ENCODE measurements at places on chromosomes 1 and 21.

GRCh38 chr1:2481885-2482284, 5.8 kb downstream of the PLCH2 start:
- no peak for DNase-seq

- DNase-seq: no peak
These were observed 12.2 kb downstream of the ENO1 start for GRCh38 chr1:8866173-8866791.

DNA sequence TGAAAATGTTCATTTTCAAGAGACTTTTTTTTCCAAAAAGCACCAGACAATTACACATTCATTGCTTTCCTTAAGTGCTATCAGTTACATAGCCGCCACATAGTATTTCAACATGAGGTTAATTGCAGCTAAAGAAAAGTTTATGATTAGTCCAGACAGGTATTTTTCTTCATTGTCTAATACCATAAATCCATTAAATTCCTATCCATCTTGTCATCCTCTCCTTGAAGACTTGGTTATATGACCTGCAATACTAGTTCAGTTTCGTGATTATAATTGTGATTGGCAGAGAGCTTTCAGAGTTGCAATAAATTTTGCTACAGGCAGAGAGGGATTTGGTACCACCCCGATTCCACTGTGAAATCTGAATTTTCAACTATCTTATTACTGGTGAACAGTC, 437.7 kb downstream of the GPATCH2 start:
- no peak for DNase-seq

- DNase-seq: no peak
These were observed 6.0 kb downstream of the COL24A1 start for GRCh38 chr1:86150553-86151055.

DNA sequence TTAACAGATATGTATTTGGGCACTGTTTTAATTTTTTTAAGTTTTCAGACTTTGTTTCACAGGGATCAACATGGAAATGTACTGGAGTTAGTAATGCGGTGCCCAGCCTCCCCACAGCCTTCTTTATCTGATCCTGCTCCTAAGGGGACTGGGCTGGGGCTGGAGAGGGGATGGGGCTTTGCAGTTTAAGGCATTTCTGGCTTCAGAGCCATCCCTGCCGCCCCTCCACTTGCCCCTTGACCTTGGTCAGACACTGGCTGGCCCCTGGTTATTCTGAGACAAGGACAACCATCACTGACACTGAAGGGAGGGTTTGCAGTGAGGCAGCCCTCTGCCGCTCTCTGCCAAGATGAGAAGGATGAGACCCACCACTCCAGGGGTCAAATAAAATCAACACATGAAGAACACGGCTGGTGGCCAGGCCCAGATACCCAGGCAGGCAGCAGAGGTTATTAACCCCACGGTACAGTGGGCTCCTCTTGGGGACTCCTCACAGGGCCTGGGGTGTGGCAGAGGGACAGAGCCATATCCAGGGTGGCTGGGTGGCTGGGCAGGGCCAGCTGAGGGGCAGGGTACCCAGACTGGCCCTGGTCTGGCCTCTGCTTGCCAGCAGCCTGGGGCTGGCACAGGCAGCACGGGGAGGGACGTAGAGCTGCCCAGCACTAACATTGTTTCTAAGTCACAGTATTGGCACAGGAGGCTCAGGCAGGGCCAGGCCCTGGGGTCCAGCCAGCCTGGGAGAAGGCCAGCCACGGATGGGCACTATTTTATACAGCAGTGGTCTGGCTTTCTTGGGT, 7.2 kb upstream of the UBE2U start:
- no peak for DNase-seq

DNA sequence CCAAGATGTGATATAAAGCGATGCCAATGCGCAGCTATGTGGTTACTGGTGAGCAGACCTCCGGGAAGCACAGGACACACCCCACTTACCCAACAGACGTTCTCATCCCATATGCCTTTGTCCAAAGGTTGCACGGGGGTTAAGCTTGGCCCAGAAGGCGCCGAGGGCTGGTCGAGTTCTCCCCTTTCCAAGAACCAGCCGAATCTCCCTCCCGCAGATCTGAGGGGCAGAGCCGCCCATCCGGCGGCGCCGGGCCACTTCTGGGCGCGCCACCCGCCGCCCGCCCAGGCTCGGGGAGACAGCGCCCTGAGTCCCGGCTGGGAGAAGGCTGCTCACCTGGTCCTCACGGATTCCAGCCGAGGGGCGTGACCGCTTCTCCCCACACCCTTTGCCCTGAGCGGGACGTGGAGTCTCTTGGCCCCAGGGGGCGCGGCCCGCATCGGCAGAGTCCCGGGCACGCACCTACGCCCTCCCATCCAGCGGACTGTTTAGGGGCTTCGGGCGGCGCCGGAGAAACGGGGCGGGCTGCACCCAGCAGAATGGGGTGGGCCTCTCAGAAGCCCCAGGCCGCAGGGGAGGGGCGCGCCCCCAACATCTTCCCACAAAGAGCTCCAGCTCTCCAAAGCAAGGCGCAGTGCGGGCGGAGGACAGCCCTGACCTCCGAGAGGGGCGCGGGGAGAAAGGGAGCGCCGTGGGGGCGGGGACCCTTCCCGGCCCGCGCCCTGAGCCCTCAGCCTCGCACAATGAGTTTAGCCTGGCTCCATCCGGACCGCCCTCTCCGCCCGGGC, 615 bp downstream of the GPR161 start:
- no peak for DNase-seq

GRCh38 chr1:24142546-24143534, at the start of gene IL22RA1:
Gene IL22RA1 (minus strand): TSS chr1:24143140. CDS start chr1:24143082, 58 bp downstream.
- no peak for DNase-seq

DNA sequence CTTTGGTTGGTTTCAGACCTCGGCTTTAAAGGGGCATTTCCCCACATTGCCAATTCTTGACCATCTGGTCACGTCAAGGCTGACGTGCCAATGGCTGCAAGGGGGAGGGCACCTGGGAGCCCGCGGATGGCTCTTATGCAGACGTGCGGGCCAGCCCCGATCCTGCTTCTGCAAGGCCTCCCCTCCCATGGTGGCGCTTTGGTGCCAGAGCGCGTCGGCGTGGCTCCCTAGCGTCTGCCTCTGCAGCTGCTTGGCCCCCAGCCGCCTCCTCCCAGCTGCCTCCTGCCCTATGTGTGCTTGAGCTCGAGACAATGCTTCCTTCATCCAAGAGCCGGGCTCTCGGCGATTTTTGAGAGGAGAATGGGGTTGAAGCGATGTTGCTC, 29.1 kb downstream of the SKI start:
- no peak for DNase-seq

DNA sequence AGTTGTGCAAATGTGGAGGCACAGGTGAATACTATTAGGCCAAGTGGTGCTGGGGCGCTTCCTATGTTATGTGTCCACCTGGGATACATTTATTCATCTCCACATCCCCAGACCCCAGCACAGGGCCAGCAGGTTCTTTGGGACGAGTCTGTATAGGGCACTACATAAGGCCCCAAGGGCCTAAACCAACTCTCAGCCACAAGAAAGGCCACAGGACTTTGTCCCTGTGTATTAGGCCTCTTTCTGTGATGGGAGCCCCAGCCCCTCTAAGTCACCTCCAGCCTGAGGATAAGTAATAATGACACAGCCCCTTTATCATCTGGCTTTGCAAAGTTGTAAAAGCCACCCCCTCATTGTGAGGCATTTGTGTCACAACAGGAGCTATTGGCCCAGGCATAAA, 79.2 kb upstream of the CD1D start:
- no peak for DNase-seq

GRCh38 chr1:235951661-235952060, 85.0 kb upstream of the LYST start:
- DNase-seq: no peak

DNA sequence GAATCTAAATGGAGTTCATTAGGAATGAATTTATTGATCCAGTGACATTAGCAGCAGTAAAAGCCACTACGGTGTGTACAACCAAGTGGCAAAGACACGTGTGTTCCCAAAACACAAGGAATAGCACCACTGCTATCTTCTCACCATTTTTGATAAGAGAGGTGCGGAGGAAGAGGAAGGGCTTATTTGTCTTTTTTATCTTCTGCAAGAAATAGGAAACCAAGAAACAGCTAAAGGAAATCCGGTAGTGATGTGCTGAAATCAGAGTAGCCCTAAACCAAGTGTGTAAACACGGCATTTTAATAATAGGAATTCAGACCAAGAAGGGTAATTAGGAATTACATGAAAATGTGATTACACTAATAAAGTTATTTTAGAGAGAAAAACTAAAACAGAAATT, 9.1 kb upstream of the SCYL3 start:
- DNase-seq: no peak

GRCh38 chr1:244180256-244180655, 129.2 kb downstream of the ZBTB18 start:
- DNase-seq: no peak

DNA sequence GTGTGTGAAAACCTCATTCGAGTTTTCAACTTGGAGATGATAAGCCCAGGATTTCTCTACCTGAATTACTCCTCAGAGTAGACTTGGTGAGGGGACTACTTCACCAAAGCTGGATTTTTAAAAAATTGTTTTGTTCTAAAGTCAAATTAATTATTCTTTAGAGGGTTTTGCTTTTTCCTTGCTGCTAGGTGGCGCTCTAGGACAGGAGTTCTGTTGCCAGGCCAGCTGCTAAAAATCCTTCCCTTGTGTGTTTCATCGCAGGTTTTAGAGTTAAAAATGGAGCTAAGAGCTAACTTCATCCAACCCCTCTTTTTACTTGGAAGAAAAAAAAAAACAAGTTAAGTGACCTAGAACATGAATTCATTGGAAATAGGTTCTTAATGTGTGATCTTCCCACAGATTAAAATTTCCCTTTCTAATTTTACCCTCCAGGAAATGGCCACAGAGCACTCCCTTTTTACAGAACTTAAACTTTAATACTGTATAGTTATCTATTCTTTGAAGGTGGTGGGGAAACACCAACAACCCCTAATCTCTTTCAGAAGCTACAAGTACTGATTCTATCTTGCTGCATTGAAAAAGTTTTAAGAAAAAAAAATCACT, 36.7 kb upstream of the FAM163A start:
- DNase-seq: peak; percentile 39

DNA sequence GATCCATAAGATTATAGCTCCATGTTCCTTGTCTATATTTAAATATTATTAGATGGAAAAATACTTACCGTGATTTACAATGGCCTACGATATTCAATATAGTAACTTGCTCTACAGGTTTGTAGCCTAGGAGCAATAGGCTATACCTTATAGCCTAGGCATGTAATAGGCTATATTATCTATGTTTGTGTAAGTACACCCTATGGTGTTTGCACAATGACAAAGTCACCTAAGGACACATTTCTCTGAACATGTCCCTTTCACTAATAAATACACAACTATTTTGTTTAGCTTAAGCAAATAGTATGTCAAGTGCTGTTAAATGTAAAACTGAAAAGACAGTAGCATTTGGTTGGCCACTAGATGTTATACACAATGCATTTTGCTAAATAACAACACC, 248.9 kb upstream of the ADGRL4 start:
- no peak for DNase-seq

- no peak for DNase-seq
These were observed 36.9 kb upstream of the BACH1 start for GRCh38 chr21:29261555-29262540.

DNA sequence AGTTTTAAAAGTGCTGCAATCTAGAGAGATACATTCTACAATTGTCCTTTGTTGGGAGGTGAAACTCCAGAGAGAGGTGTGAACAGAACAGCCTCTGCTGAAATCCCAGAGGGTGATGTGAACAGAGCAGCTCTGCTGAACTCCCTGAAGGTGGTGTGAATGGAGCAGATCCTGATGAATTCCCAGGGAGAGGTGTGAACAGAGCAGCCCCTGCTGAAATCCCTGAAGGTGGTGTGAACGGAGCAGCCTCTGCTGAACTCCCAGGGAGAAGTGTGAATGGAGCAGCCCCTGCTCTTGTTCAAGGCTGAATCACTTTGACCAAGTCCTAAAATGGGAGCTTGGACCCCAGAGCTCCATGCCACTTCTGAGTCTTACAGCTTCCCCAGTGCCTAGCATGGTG, 94.7 kb downstream of the LACTBL1 start:
- DNase-seq: no peak

DNA sequence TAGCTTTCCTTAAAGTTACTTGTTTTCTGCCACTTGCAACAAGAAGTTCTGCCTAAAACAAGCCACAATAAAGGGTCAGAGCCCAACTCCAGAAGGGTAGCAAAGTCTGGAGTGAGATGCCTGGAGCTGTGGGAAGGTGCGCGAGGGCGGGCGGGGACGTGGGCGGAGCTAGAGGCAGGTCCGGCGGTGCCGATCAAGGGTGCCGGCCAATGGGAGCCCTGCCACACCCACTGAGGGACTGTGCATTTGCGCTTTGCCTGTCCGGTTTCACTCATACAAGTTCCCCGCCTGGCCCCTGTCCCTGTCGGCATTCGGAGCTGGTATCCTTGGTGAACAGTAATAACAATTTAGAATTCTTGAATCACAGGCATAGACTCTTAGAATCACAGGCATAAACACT, 732.4 kb downstream of the MATN1 start:
- no peak for DNase-seq

DNA sequence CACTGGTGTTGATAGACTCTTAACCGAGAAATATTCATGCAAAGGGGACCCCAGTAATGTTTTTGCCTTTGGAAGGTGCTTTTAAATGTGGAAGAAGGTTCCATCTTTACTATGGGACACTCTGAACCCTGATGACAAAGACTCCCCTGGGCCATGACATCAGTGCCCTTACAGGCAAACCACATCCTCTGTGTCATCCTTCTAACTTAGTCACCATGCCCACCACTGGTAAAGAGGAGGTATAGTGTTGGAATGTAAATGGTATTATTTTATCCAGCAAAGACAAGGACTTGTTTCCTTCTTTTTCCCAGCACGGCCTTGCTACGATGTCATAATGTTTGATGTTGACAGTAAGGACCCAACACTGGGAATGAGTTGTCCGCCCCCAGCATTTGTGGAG, 12.6 kb downstream of the METTL13 start:
- no peak for DNase-seq

DNA sequence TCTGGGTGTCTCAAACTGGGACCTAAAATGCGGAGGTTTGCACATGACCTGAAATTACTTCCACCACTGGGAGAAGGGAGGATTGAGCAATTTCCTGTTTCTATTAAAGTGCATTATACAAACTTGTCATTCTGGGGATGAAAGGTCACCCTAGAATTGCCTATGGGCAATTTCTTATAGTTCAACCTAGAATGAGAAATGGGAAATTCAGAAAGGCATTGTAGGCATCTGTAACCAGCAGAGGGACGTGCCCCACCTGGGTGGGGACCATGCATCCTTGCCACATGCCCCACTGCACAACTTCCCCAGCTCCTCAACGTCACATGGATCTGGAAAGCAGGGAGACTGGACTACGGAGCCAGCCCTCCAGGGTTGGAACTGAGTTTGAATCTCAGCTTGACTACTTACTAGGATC, 47.0 kb downstream of the MRPL39 start:
- DNase-seq: no peak

- DNase-seq: no peak
These were observed 19.9 kb downstream of the MYOM3 start for GRCh38 chr1:24091971-24092482.

- DNase-seq: no peak
These were observed 76.0 kb upstream of the ATF3 start for GRCh38 chr1:212532469-212533147.
